Common myeloid progenitor, CD34-positive (primary cell): ENCODE measurements at places on chromosomes 4 and X.

GRCh38 chr4:89595125-89595789, 241.7 kb downstream of the SNCA start:
- no peak for DNase-seq

- no peak for DNase-seq
Observed at GRCh38 chr4:98627531-98628257, 30.7 kb downstream of the TSPAN5 start.

- DNase-seq = no peak
Observed at GRCh38 chr4:4394644-4395043, 7.7 kb downstream of the NSG1 start.

DNA sequence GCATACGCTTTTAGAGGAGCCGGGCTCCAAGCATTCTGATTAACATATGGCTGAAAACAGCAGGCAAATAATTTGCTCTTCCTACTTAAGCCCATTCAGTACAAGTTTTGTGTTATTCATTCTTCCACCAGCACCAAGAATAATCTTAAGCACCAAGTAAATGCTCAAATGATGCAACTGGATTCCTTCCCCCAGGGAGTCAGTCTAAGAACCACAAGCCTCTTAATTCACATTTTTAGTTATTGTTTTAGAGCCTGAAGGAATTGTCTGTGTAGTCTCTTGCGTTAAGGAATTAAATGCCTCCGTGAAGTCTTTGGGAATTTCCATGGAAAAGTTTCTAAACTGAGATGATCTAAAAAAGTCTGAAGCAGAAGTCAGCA, 61.5 kb upstream of the MAGEB2 start:
- DNase-seq = no peak

DNA sequence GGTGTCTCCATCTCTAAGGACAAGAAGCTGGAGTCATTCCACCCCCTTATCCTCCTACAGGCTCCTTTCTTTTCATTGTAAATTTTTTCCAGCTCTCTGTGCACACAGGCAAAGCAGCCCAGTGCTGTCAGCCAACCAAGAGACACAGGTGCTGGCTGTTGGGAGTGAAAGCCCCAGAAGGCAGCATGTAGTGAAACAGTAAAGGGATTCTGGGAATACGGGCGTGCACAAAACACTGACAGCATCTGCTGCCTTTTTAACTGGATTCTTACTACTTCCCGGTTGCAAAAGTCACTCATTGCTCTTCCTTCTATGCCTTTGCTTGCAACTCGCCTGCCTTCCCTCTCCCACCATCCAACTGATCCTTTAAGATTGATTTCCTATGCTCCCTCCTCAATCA, 208.6 kb upstream of the PRPS2 start:
- DNase-seq = no peak

GRCh38 chr4:102535398-102536082, 34.4 kb downstream of the NFKB1 start:
- DNase-seq = peak; percentile 45

GRCh38 chrX:8782595-8782994, 18.6 kb downstream of the FAM9A start:
- no peak for DNase-seq

GRCh38 chrX:17500145-17500579, 125.2 kb downstream of the NHS start:
- DNase-seq = no peak

GRCh38 chr4:77911091-77911490, 48.5 kb downstream of the MRPL1 start:
- DNase-seq = no peak

DNA sequence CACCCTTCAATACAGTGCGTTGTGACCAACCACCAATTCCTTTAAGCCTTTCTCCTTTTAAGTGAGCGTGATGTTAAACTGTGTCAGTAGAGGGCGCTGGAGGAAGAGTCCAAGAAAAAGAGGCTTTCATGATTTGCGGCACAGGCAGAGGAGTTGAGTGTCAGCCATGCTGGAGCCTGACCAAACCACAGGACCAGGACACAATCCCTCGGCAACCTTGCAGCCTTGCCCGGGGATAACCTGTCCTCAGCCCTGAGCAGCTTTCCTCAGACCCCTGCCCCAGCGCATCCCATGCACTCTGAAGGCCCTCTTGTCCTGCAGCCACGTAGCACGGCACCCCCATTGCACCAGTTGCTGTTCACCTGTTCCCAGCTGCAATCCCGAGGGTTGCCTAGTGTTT, 53.5 kb upstream of the SMIM31 start:
- peak; percentile 47 for DNase-seq

DNA sequence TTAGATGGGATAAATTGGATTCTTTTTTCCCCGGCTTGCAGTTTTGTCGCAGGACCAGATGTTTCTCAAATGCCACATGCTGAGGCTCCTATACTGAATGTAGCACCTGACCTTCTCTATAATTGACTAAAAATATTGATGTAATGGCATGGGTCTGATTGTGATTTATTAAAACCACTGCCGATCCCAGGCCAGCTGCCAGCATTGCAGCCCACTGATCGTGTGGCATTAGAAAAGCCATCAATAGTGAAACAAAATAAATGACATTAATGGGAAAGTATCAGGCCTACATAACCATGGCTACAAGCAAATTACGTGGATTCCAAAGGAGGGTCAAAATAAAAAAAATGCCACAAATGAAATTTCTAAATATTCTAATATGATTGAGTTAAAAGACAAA, 98.7 kb downstream of the MAB21L2 start:
- DNase-seq = no peak

DNA sequence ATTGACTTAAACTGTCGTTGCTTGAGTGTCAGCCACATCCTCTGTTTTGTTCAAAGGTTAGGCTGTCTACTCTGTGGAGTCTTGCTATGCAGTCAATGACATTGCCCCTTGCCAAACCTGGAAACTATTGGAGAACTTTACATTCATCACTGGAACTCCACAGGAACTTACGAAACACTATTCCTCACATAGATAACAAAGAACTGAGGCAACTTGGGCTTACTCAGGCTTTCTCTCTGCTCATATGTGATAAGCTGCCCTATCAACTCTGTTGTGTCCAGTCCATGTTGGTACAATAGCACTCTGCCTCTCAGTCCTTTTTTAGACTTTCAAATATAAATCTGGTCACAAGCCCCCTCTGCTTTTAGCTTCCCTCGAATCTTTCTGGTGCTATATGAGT, 9.4 kb downstream of the NPY5R start:
- DNase-seq = no peak

DNA sequence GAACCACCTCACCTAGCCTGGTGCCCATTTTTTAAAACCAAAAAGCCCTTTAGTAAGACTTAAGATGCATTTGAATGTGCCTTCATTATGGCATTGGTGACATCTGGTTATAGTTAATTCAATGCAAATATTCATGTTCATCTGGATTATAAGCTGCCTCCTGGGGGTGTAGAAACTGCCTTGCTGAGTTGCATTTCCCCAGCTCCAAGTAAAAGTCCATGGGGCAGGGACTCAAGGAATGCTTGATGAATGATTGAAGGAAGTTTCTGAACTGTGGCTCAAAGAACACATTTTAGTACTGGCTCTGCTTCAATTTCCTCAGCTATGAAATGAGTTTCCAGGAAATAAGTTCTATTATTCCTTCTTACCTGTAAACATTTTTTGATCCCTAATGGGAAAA, 18.5 kb upstream of the RBM47 start:
- no peak for DNase-seq

- DNase-seq = no peak
Observed at GRCh38 chr4:89099034-89099433, 12.3 kb upstream of the TIGD2 start.

DNA sequence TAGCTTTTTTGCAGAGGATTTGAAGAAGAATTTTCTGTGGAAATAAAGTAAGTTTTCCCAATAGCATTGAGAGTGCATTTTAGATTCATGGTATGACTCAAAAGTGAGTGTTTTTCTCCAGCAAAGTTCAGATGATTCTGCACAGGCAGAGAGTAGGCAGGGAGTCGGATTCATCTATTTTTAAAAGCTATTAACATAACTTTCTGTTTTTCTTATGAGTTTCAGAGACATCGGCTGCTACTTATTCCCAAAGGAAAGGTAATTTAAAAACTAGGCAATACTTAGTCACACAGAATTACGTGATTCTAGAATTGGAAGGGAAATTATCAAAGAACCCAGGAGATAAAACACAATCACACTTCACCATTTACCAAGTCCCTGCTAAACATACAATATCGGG, 4.4 kb downstream of the CCDC110 start:
- no peak for DNase-seq

GRCh38 chr4:37827802-37828321, 1.4 kb downstream of the PGM2 start:
- DNase-seq = no peak

GRCh38 chr4:137674066-137674465, 141.8 kb upstream of the PCDH18 start:
- no peak for DNase-seq

DNA sequence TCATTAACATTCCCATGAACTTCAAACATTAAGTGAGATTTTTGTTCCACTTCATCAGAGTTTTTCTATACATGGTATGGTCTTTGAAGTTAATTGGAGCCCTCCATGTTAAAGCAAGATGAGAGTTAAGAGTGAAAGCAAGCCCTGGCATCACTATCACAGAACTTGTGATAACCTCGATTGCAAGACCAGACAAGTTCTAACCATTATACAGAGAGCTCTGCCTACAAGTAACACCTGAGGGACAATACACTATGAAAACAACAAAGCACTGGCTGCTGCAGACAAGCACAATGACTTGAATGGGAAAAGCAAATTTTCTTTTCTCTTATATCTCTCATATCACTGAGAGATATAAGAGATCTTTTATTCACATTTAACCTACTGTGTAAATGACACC, 126.6 kb upstream of the GYPA start:
- DNase-seq = no peak

- DNase-seq = no peak
Observed at GRCh38 chr4:12071316-12071715, 642.6 kb upstream of the HS3ST1 start.

GRCh38 chrX:118352566-118352965, 6.7 kb downstream of the WDR44 start:
- no peak for DNase-seq

DNA sequence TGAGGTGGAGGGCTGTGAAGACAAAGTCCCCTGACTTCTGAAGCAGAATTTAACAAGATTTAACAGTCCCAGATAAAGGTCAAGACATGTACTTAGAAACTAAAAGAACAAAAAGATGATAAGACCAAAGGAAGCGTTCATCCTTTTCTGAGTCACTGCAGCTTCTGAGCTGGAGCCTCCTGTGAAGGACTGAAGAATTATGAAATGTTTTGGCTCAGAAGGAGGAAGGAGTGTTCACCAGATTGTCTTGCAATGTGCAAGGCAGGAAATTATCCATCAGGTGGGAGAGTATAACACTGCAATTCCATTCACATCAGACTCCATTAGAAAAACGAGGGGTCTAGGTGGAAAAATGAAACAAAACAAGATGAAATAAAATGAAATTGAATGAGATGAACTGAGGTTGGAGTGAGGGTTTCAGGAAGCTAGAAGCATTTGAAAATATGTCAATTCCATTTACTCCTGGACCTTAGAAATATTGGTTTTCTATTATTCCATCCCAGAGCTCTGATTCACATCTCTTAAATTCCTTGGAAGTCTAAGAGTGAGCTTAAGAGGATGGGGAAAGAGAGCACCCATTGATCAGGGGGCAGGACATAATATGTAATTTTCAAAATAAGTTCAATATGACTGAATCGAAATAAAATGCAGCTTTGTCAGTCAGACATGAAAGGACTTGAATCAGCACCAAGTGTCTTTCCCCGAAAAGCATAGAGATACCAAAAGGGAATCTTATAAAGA, 186.1 kb upstream of the LNX1 start:
- no peak for DNase-seq

DNA sequence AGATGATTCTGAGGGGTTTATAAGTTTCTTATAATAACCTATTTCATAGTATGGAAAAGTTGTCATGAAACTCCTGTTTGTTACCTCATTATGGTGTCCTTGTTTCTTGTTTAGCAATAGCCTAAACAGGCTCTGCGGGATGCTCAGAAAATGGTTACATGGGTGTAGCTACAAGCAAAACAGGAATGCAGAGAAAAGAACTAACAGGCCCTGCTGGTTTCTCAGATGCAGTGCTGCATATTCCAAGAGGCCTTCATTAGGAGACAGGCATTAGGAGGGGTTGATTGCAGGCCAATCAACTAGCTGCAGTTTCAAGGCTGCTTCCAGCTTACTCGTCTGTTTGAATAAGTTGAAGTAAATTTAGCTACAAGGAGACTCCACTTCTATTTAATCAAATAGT, 37.6 kb upstream of the HPGD start:
- no peak for DNase-seq

GRCh38 chrX:39627257-39627656, 470.5 kb downstream of the BCOR start:
- DNase-seq = no peak
